ENCODE measurements at places on chromosomes 3 and 15.

DNA sequence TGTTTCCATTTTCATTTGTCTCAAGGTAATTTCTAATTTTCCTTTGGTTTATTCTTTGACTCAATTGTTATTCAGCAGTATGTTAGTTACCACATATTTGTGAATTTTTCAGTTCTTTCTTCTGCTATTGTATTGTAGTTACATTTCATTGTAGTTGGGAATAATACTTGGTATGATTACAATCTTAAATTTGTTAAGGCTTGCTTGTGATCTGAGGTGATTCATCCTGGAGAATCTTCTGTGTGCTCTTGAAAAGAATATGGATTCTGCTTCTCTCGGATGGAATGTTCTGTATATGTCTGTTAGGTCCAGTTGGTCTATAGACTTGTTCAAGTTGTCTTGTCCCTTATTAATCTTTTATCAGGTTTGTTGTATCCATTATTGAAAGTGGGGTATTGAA lies 63.4 kb upstream of the VEPH1 start:
- DNase-seq: no peak

GRCh38 chr3:126191246-126191645 lies 10.9 kb upstream of the ALDH1L1 start:
- no peak for DNase-seq

DNA sequence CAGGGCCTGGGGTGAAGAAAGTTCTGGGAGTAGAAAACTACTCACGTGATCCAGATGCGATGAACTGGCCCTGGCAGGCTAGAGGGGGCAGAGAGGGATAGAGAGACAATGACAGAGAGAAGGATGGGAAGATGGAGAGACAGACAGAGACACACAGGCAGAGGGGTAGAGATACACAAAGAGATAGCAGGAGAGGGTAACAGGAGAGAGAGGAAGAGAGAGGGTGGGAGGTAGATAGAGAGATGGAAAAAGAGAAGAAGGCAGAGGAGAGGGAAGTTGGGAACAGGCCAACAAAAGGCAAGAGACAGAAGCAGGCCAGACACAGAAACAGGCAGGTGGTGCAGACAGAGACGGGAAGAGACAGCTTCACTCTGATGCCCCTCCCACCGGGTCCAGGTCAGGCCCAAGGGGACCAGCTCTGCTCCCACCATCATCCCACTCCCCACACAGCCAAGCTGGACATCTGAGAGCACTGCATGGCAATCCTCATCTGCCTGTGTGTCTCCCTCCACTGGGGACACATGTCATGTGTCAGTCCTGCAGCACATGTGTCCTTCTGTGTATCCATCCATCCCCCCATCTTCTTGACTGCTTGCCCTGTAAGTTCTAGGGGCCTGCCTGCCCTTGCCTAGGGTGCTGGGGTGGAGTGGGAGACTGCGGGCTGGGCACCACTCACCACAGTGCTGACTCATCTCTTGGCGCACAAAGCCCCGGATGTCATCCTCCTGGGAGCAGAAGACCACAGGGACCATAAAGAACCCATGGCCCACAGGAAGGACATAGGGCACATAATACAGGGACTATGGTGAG lies 2.2 kb upstream of the UCN2 start:
- peak; percentile 87 for DNase-seq

DNA sequence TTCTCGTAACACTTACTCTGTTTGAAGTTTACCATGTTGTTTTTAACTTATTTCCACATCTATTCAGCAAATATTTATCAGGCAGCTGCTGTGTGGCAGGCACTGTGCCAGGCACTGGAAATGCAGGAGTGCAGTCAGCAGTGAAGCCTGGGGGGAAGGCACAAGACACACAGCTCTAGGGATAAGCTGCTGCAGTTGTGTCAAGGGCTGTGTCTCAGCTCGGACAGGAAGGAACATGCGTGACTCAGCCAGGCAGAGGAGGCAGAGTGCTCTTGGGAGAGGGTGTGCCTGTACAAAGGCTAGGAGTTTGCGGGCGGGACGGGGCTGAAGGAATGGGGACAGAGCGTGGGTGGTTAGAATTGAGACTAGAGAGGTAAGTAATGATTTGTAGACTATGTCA lies 24.7 kb downstream of the LYSMD4 start:
- peak; percentile 96 for DNase-seq

GRCh38 chr3:120428924-120429323 lies 21.9 kb downstream of the FSTL1 start:
- no peak for DNase-seq

DNA sequence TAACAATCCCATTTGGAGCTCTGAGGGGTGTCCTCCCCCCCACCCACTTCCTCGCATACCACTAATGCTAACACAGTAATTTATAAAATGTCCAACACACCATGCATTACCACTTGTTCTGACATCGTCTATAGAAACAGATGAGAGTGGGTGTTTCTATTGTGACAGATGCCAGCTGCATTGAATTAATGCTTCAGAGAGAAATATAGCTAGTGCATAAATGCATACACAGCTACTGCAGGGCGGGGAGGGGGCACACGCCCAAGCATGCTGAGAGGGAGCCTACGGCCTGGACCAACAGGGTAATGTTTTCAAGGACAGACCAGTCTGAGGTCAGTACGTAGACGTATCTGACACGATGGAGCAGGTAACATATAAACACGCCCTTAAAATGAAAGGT lies 106.0 kb upstream of the FEZF2 start:
- no peak for DNase-seq

DNA sequence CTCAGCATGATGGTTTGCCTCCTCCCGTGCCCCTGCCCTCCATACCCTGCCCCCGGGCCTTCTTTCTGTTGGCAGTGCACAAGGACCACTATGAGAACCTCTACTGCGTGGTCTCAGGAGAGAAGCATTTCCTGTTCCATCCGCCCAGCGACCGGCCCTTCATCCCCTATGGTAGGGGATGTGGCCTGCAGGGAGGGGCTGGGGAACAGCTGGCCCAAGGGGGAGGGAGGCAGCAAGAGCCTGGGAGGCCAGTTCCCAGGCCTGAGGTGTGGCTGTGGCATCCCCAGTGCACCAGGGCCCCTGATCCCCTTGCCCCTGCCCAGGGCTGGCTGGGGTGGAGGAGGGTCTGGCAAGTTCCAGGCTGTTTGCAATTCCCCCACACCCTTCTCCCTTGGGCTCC lies 2.6 kb upstream of the PLA2G4B start:
- no peak for DNase-seq

- peak; percentile 60 for DNase-seq
Measured at GRCh38 chr3:16332904-16333426, 68.0 kb downstream of the OXNAD1 start.

- no peak for DNase-seq
Measured at GRCh38 chr3:122123850-122124249, 59.6 kb upstream of the CASR start.

GRCh38 chr3:31379598-31379997 lies 153.1 kb upstream of the STT3B start:
- DNase-seq: no peak

DNA sequence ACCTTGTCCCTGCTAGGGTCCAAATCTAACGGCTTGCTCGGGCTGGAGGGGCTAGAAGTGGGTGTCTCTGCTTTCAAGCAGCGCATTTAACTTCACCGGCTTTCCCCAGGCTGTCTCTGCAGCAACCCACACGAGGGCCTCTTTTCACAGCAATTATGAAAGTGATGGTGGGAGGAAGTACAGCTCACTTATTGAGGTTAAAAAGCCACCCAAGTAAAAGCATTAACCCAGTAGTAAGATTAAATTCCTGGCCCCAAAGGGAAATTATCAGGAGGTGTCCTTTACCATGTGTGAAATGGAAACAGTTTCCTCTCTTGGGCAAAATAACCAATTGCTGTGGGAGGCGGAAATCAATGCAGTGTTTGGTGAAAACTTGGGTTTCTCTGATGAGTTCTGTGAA lies 41.1 kb downstream of the NGRN start:
- DNase-seq: no peak

DNA sequence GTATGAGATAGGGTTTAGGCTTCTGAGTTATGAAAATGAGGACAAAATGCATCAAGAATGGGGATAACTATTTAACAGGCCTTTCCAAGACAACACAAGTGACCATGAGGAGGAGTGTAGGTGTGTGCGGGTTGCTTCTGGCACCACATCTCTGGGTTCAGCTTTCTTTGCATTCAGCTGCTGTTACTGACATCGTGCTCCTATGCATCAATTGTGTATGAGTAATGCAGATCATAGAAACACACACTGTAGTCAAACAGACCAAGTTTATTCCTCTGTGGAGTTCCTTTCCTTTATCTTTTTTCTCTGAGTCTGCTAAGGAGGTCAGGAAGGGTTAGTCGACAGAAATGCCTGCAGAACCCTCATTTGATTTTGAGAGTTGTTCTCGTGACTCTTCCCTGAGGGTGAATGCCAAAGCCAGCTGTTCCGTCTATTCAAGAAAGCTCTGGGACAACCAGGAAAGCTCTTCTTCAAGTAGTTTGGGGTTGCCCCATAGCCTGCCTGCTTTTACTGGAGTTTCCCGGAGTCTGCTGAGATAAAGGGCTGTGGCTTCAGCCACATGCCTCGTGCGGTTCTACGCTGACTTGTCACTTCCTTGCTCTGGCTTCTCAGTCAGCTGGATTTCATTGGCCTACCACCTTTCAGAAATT lies 136.7 kb upstream of the TLE3 start:
- peak; percentile 84 for DNase-seq

GRCh38 chr3:20353286-20353685 lies 167.3 kb upstream of the SGO1 start:
- DNase-seq: no peak

DNA sequence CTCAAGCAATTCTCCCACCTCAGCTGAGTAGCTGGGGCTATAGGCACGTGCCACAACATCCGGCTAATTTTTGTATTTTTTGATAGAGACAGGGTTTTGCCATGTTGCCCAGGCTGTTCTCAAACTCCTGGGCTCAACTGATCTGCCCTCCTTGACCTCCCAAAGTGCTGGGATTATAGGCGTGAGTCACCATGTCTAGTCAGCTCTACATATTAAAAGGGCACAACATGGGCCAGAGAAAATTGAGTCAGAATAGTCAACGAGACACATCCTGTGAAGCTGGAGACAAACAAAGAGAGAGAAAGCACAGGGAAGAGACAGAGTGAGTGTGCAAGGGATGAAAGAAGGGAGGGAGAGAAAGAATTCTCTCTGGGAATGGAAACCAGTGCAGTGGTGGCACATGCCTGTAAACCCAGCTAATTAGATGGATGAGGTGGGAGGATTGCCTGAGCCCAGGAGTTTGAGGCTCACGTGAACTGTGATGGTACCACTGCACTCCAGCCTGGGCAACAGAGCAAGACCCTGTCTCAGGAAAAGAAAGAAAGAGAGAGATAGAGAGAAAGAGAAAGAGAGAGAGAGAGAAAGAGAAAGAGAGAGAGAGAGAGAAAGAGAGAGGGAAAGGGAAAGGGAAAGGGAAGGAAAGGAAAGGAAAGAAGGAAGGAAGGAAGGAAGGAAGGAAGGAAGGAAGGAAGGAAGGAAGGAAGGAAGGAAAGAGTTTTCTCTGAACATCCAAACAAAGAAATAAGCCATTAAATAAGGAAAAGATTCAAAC lies 107.2 kb upstream of the SLC25A36 start:
- DNase-seq: peak; percentile 3

DNA sequence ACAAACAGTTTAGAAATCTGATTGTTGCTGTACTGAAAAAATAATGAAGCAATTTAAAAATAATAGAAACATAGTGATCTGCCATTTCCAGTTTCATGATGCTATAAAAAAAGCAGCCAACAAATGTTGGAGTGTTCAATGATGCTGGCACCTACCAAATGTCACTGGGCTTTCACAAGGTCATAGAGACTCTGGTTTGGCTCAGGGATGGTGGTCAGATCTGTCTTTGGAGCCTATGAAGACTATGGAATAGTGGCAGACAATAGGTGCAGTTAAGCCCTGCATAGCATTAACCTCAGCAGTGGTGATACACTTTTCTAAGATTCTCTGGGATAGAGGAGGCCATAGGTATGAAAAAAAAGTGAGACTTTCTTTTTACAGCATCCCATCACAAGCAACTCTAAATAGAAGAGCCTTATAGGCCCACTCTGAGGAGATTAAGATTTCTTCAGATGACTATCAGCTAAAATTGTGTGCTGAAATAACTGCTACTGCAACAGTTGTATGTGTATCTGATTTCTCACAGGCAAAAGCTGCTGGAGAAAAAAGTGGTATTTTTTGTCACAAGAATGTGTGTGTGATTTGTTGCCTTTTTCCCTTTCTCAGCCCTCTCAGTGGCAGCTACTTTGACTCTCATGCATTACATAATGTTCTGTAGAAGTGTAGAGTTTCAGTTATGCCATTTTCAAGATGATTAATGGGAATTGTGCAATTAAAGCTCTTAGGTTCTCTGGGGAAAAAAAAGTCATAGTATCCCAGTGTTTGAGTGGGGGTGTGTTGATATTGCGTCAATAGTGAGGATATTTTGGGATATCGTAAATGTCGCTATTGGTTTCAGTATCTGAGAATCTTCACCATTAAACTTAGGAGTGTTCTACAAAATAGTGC lies 137.4 kb downstream of the MBNL1 start:
- DNase-seq: peak; percentile 81

GRCh38 chr3:23809294-23809693 lies 3.5 kb downstream of the UBE2E1 start:
- DNase-seq: no peak

GRCh38 chr15:51971375-51972133 lies at the start of gene LEO1:
LEO1 (minus strand) TSS chr15:51971778; CDS start chr15:51971745, 33 bp downstream.
- DNase-seq: peak; percentile 98

DNA sequence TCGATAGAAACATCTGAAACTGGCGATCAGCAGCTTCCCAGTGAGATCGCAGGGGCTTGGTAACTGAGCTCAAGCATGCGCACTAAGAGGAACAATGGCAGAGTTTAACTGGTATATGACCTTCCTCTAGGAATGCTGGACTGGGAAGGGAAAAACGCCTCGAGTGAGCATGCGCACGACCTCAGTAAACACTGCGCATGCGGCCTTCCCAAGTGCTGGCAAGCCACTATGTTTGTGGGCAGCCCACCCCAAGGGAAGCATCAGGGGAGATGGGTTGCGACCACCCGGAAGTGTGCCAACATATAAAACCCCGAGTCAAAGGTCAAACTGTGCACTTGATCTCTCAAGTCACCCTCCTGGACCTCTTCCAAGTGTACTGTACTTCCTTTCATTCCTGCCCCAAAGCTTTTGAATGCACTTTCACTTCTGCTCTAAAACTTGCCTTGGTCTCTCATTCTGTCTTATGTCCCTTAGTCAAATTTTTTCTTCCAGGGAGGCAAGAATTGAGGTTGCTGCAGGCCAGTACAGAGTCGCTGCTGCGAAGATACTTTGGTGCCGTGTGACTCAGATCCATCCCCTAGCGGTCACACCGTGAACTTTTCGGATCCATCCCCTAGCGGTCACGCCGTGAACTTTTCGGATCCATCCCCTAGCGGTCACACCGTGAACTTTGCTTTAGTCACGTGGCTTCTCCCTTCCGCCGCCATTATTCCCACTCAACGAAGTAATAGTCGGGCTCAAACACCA lies 243.3 kb downstream of the FAM43A start:
- no peak for DNase-seq

GRCh38 chr3:157104928-157105652 lies 54.9 kb downstream of the CCNL1 start:
- no peak for DNase-seq
